GM20000 (cell line): ENCODE measurements at places on chromosomes 2 and 18.
A peak's percentile ranks its signal among the peaks of the same experiment; 100 is the strongest.

- DNase-seq = no peak
Measured at GRCh38 chr2:207241198-207241597, 75.5 kb upstream of the KLF7 start.

GRCh38 chr18:25099895-25100294 is 252.1 kb downstream of the ZNF521 start:
- DNase-seq = no peak

GRCh38 chr2:233062451-233062850 is 2.3 kb downstream of the INPP5D start:
- DNase-seq = no peak

DNA sequence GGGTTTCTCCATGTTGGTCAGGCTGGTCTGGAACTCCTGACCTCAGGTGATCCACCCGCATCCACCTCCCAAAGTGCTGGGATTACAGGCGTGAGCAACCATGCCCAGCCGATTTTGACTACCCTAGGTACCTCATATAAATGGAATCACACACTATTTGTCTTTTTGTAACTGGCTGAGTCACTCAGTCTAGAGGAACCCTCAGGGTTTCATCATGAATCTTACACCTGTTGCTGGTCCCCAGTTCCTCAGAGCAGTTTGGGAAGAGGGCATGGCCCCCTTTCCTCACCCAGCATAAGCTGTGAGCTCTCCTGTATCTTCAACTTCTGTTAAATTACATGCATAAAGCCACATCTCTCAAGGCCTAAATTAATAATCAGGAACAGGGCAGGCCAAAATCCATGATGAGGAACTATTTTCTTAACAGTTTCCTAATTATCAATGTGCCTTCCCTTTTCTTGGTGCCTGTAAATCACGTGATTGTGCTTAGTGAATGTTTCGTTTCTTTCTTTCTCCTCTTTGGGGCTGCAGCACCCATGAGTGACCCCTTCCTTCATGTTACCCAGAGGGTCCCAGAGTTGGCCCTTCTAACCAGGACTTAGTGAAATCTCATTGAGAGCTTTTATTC is 20.9 kb downstream of the DYSF start:
- DNase-seq = no peak

DNA sequence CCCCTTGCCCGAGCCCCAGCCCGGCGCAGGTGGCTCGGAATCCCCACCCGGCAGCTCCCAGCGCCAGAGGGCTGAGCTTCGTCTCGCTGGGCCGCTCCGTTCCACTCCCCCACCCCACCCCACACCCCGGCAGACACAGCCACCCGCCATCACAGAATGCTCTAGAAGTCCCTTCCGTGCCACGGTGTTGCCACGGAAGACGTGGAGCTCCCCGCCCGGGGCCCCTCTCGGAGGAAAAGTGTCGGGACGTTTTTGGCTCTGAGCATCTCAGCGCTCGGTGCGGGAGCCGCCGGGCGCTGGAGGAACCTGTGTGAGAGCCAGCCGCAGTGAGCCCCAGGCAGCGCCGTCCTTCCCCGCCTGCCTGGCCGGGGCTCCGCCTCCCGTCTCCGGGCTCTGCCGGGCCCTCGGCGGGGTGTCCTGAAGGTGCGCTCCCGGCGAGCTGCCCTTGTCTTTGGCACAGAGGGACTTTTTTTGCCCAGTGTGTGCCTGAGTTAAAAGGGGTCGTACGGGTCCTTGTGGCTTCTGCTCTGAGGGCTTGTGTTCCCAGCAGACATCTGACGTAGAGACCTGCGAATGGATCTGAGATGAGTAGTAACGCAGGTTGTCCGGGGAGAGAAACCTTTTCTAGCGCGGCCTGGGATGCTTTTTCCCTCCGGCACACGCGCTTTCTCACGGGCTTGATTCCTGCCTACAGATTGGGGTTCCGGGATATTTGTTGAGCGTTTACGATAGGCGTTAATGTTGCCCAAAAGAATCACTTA is 1.8 kb downstream of the ZCCHC2 start:
- DNase-seq = peak; percentile 74

GRCh38 chr2:233674314-233674713 is 2.6 kb downstream of the UGT1A9 start:
- no peak for DNase-seq

GRCh38 chr2:224126440-224126839 is 87.4 kb upstream of the SERPINE2 start:
- no peak for DNase-seq

GRCh38 chr2:46784278-46784677 is 131.3 kb downstream of the MCFD2 start:
- DNase-seq = no peak

GRCh38 chr2:60118061-60118460 is 435.4 kb downstream of the BCL11A start:
- DNase-seq = no peak

GRCh38 chr2:195352581-195352980 is 304.4 kb upstream of the SLC39A10 start:
- no peak for DNase-seq

DNA sequence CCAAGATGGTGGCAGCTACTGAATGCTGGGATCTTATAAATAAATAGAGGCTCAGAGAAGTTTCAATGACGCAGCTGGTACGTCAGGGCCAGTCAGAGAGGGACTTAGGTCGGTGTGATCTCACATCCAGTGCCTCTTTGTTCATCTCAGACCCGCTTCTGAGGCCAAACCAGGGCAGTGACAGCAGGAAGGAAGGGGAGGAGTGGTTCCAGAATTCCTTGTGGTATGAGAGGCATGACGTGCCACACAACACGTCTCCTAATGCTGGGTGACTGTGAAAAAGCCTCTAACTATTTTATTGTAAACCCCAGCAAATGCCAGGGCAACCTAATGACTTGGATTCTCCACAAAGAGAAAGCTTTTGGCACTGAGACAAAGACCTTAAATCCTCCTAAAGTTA is 423.3 kb downstream of the LPIN1 start:
- DNase-seq = no peak

- DNase-seq = no peak
Measured at GRCh38 chr18:22985250-22985649, 52.1 kb downstream of the RBBP8 start.

DNA sequence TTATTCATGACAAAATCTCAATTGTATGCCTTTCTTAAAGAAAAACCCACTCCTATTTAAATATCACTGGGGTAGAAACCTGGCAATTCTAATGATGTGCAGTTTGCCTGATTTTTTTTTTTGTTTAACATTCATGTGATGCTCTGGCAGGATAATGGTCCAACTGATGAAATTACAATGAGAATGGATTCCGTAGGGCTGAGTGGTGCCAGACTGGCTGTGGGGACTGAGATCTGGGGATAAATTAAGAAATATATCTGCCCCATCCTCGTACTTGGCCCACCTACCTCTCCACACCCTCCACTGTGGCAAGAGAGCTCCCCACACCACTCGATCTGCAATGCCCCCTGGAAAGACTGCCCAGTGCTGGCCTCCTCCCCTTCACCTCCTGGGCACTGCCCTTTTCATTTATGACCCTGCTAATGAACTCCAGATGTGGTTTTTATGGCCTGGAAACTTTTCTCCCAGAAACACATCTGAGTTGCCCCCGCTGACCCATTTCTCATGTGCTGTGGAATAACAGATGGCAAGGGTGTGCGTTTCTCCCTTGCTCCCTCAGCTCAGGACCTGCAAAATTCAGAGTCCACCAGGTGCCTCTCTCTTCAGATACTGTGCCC is 33.0 kb upstream of the RPL37A start:
- DNase-seq = no peak

GRCh38 chr18:10449396-10449795 is 5.0 kb upstream of the APCDD1 start:
- DNase-seq = no peak

DNA sequence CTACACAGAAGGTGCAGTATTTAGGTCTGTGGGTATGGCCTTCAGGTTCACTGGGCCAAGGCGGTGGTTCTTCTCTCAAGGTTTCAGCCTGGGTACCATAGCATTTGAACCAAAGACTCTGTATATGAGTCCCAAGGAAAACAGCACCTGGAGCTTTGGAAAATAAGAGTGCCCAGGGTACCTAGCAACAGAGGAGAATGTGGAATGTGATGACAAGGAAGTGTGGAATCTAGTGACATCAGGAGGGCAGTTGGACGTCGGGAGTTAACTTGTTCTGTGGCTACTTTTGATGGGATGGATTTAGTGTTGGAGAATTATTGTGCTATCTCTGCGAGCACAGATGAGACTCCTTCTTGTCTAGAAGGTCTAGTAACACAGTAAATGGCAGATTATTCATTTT is 201.2 kb downstream of the NOL4 start:
- DNase-seq = no peak

DNA sequence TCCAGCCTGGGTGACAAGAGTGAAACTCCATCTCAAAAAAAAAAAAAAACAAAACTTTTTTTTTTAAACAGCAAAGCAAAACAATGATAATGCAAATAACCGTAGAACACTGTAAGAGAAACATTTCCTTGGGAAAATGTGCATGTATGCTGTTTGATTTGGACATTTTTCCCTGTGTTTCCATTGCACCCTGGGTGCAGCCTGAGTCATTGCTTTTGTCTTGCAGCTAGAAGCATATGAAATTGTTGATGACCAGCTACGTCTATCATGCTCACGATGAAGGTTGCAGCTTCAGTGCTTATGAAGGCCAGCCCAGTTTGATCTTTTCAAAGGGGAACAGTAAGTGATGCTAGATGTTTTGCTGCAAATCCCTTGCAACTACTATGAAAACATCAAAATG is 41.5 kb downstream of the MOGAT1 start:
- DNase-seq = no peak

- no peak for DNase-seq
Measured at GRCh38 chr18:5286525-5286924, 9.0 kb downstream of the ZBTB14 start.

GRCh38 chr18:22346953-22347605 is 70.6 kb downstream of the CTAGE1 start:
- DNase-seq = peak; percentile 8

DNA sequence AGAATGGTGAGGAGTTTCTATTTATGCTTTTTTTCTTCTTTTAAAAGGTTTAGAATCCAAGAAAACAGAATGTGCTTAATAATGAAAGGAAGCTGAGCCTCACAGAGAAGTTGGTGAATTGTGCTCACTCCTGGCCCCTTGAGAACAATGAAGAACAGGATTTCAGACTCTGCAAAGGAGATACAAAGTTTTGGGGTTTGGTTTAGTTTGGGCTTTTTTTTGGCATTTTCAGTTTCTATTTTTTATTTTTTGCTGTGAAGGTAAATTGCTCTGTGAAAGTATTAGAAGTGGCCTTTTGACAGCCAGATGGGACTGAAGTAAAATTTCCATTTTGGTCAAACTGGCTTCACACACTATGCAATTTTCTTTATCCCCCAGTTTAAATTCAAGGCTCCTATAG is 247.3 kb upstream of the GYPC start:
- DNase-seq = no peak

GRCh38 chr2:88429929-88430328 is 22.6 kb downstream of the FOXI3 start:
- no peak for DNase-seq

DNA sequence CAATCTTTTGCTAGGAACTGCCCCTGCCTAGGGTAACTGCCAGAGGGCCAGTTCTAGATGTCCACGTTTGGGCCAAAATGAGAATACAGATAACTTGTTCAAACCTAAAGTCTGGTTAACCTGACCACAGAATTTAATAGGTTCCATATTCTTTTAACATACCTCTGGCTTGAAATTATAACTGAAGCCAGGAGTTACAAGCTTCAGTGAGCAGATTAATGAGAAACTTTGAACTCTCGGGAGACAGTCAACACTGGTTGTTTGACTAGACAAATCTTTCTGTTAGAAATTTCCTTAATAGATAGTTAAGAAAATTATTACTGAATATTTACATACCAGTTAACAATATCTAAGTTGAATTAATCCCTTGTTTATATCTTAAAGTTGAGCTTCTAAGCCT is 110.0 kb upstream of the KLF7 start:
- DNase-seq = no peak

GRCh38 chr2:2234398-2235195 is 96.5 kb downstream of the MYT1L start:
- DNase-seq = no peak

DNA sequence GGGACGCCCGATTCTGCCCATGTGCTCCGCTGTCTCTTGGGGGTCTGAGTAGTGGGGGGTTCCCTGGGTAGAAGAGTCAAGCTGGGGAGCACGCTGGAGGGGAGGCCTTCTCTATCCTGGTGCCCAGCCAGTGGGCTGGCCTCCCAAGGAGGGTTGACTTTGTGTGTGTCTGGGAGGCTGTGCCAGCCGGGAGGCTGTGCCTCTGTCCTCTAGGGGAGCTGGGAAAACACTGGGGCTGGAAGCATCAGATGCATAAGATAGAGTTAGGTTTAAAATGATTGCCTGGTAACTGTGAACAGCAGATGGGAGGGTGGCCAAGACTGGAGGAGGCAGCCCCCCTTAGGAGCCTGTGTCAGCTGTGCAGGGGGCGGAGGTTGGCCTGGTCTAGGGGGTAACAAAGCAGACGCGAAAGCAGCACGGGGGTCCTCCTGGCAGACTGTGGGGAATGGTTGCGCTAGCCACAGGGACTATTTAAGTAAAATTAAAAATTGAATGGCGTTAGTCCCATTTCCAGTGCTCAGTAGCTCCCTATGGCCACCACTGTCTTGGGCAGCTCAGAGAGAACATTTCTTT is 1.3 kb downstream of the ING5 start:
- DNase-seq = peak; percentile 25

GRCh38 chr2:106038601-106039375 is 155.3 kb downstream of the UXS1 start:
- DNase-seq = no peak

- no peak for DNase-seq
Measured at GRCh38 chr2:25076749-25077148, 34.9 kb downstream of the EFR3B start.

DNA sequence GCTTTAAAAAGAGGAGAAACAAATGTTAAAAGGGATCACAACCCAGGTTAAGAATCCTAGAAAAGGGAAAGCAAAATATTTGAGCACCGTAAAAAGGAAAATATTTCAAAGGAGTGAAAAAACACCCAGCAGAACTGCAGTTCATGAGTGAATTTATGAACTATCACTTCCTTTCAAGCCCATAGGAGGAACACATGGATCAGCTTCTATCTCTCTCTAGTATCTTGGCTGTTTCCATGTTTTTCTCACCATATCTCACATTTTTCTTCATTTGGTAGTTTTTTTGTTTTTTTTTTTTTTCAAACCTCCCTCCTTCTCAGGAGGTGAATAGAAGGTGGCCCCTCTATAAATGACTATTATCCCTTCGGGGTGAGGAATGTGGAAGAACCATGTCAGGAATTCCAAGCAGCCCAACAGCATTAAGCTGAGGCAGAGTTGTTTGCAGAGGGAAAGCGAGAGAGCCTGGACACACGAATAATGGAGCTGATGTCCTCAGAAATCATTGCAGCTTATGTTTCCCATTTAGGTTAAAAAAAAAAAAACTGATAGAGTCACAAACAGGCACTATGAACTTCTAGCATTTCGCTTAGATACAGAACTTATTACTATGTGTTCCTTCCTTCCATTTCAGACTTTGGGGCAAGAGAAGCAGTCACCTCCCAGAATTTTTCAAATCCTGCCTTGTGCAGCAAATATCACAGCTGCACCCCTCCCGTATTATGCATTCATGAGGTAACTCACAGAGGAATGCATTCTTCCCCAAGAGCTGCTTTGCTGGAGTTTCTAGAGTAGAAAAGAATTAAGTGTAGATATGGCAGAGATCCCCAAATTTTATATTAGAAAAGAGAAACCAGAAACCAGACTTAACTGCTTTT is 315.6 kb downstream of the IRS1 start:
- no peak for DNase-seq

GRCh38 chr2:215671244-215671643 is 235.4 kb upstream of the FN1 start:
- no peak for DNase-seq

- no peak for DNase-seq
Measured at GRCh38 chr18:64692826-64693225, 543.9 kb upstream of the LINC00305 start.
